Globus pallidus (tissue), 1 donor: ENCODE measurements at places on chromosomes 13 and 19.

DNA sequence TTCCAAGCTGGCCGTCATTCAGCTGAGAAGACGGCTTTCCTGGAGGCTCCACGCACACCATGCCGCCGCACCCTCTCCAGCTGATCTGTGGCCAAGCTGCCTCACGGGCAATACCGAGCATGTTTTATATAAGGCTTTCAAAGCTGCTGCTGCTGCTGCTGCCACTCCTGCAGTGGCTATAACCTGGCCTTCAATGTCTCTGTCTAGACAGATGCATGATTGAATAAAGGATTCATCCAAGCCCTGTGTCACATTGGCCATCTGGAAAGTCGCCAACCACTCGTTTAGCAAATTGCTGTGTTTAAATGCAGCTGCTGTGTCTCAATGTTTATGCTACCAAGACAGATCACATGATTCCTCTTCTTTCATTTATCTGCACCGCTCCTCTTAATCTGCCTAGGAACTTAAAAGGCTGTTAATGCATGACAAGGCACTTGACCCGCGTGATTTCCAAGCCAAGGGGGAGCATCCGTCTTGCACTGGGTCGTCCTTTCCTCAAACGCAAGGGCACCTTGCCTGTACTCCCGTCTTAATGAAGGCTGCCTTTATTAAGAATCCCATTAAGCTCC is 114.3 kb downstream of the TEX26 start:
- DNase-seq: peak; percentile 33

DNA sequence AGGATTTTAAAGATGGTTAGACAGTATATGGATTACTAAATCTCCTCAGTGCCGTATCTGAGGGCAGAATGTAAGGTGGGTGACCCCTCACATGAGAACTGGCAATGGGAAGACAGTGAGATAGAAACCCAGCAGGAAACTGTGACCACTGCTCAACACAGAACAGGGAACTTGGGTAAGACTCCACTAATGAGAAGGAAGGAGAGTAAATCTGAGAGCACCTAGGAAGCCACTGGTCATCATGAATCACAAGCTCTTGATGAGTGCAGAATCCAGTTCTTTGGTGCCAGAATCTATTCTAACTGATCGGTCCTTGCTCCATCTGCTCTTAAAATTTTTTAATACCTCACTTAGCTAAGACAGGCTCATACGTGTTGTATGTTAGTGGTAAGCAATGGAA is 261.8 kb downstream of the KLF12 start:
- DNase-seq: no peak

- no peak for DNase-seq
These were observed 484.0 kb downstream of the MYO16 start for GRCh38 chr13:109113427-109113826.

DNA sequence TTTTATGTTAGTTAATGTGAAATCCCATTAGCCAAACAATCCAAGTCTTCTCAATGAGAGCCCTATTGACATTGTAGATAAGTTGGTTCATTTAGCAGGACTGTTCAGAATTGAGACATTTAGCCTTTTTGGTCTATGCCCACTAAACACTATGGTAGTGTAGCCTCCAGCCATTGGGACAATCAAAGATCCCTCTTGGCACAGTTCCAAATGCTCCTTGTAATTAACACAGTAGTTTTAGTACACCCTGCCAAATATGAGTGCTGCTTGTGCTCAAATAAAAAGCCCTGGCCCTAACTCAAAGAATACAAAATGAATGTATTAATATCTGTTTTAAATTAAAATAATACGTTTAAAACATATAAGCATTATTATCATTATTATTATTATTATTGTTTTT is 15.4 kb upstream of the FAM216B start:
- no peak for DNase-seq

GRCh38 chr13:99777873-99778272 is 193.7 kb downstream of the ZIC5 start:
- no peak for DNase-seq

- no peak for DNase-seq
These were observed 9.5 kb downstream of the SERPINE3 start for GRCh38 chr13:51349016-51349415.

GRCh38 chr19:18789883-18790565 is 1.1 kb downstream of the COMP start:
- DNase-seq: no peak

GRCh38 chr19:14544977-14545715 is 15.8 kb downstream of the TECR start:
- DNase-seq: peak; percentile 97

- no peak for DNase-seq
These were observed 1505.6 kb upstream of the SLC10A2 start for GRCh38 chr13:104571893-104572229.

DNA sequence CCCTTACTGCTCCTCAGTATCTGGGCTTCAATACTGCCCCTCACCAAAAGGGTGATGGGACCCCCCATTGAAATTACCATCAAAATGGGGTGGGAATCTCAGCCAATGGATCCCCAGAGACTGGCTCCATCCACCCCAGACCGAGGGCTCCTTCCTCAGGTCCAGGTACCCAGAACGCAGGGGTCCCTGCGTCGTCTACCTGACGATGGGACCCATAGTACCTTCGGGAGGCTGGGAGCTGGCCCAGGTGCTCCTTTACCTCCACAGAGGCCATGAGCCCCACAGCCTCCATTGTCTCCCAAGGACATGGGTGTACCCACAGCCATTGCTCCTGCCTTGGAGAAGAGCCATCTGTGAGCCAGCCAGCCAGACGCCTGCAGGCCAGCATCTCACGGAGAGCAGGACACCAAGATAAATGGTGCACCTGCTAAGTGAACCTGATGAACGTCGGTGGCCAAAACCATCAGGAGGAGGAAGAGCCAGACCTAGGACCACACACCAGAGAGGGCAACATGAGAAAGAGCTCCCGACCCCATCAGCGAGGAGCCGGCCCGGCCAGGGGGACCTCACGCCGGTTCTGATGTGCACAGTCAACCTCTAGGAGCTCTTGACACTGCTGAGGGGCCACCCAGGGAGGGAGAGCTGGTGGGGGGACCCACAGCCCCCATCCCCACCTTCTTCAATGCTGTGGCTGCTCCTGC is 156.8 kb upstream of the SOX1 start:
- DNase-seq: no peak
